ENCODE measurements at places on chromosomes 2 and 18.

- DNase-seq = no peak
These were observed 117.9 kb downstream of the ETAA1 start for GRCh38 chr2:67515056-67515455.

- no peak for DNase-seq
These were observed 112.1 kb downstream of the DOCK10 start for GRCh38 chr2:224930124-224930523.

GRCh38 chr2:222935688-222936298, 75.0 kb downstream of the ACSL3 start:
- DNase-seq = no peak

- DNase-seq = no peak
These were observed 25.9 kb upstream of the SGPP2 start for GRCh38 chr2:222398446-222398885.

GRCh38 chr2:240234503-240234951, 94.1 kb upstream of the OTOS start:
- no peak for DNase-seq

GRCh38 chr2:22126106-22126505, 1002.3 kb downstream of the TDRD15 start:
- no peak for DNase-seq

DNA sequence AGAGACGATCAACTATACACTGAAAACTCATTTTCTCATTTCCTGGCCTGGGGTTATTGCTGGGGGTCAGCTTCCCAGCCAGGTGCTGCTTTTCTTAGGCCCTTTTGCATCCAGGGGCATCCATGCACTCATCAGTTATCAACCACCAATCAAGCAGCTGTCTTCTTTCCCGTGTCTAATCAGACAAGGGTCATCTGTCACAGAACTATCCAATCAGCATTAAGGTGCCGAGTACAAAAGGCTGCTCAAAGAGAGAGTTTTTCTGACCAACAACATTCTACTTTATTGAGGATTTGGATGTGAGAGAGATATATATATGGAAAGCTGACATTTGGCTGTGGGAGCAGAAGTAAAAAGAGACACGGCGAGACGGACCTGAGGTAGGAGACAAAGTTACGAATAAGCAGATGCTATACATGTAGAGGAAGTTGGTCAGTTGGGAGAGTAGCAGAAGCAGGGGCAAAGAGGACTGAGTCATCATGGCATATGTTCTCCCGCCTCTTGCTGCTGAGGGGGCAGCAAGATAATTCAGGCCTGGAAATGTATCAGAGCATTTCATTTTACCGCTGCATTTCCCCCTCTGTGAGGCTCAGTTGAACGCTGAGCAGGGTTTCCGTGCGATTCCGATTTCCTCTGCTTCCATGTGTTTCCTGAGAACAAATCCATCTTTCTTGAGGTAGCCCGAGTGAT, 129.3 kb downstream of the NUP35 start:
- no peak for DNase-seq

DNA sequence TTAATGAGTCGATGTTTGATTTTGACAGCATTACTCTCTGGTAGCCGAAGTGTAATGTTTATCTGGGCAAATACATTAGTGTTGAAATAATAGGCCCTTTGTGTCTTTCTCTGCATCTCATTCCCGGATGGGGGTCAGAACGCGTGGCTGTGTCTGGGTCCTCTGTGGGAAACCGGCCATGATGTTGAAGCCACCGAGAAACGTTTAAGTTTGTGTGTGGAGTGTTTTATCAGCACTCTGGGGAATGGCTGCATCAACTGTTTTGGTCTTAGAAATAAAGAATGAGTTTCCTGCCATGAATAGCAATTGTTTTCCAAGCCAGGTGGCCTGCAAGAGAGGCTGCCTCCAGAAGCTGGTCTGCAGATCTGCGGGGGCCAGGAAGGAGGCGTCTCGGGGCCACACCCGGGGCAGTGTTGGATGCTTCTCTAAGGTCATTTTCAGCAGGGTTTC, 69.7 kb downstream of the RNF144A start:
- DNase-seq = no peak

DNA sequence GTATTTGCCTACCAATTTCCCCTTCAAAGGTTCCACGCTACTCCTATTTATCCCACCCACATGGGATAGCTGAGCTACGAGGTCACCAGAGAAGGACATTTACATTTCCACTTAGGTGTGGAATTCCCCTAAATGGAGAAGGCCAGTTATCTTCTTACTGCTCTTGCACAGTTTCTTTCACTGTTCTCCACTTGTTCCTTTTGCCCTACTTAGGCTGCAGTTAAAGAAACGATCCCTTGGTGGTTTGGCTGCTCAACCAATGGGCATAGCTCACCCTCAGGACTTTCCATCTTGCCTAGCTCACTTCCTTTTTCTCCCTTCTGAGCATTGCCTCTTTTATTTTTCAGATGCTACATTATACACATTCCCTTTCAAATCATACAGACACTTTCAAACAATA, 11.2 kb upstream of the NABP1 start:
- DNase-seq = no peak

Measured in NT2/D1 (cell line).